Activated CD8-positive, alpha-beta memory T cell treated with anti-CD3 and anti-CD28 coated beads, Interleukin-2, amount 50 U/mL, for 4 hours (primary cell): ENCODE measurements at places on chromosomes 16 and 17.
A peak's percentile ranks its signal among the peaks of the same experiment; 100 is the strongest.

- DNase-seq: peak; percentile 50
Measured at GRCh38 chr17:40615068-40615840, 32.4 kb downstream of the SMARCE1 start.

DNA sequence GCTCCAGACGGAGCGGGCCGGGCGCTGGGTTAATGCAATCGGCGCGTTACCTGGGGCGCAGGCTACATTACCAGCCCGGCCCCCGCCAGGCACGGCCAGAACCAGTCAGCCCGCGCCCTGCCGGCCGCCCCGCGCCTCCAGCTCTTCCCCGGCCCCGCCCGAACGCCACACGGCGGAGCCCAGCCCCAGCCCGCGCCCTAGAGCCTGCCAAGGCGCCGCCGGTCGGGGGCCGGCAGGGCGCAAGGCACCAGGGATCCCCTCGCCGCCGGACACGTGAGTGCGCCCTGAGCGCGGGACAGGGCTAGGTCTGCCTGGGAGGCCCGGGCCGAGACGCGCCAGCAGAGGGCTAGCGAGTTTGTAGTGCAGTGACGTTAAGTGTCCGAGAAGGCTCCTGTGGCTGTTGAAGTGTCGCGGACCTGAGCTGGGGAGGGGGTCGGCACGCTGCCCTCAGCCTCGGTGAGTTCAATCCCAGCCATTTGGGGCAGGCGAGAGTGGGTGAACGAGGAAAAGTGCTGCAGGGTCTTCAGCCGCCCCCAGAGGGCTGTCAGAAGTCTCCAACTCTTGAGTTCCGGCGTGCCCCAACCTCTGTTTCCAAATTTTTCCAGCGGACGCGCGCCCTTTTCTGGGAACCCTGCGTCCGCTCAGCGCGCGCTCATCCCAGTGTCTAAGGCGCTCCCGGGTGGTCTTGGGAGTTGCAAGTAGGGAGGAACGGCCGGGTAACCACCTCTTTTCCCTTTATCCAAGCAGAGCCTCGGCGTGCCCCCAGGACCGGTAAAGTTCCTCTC lies at the start of gene SLC6A2:
Gene SLC6A2 (plus strand): TSS at position 92 of the 785 bp plus-strand sequence. CDS start 707 bp downstream, outside the sequence.
- DNase-seq: no peak

GRCh38 chr16:14569213-14569612 lies 60.8 kb downstream of the PARN start:
- DNase-seq: no peak

- no peak for DNase-seq
Measured at GRCh38 chr17:46764709-46765401, 53.6 kb downstream of the WNT3 start.

DNA sequence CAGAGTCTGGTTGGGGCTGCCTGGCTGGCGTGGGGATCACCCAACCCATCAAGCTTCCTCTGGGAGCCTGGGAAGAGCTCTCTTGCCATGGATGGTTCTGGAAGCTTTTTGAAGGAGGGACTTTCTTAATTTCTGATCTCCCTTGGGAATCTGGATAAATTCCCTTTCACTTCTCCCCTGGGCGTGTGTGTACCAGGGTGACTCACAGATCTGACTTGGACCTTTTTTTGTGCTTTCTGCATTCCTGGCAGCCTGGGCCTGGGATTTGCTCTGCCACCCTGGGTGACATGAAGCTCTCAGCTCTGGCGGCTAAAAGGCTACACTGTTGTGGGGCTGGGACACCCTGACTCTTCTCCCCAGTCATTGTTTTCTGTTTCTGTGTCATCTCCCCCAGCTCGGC lies 70.1 kb downstream of the ABCC1 start:
- DNase-seq: no peak

DNA sequence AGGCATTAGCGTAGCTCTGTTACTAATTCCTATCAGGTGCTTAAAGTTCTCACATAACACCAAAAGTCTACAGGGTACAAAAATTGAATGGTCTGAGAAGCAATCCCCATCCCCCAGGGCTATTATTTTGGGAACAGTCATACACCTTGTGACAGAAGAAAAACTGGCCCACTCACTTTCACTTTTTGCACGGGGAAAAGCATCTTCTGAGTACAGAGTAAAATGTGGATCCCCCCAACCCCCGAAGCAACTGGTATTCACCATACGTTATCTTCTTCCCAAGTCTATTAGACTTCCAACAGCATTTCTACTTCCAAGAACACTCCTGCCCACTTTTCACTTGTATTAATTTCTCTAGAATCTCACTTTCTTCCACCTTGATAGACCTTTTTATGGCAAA lies 11.8 kb downstream of the GGA3 start:
- no peak for DNase-seq

- DNase-seq: no peak
Measured at GRCh38 chr16:47887496-47887895, 268.3 kb downstream of the ABCC12 start.
